Progenitor cell of endocrine pancreas (in vitro differentiated cells): ENCODE measurements at places on chromosomes 11 and 22. TPM values are rescaled to one million over a fixed set of nuclear protein-coding genes. Genes with fewer than 3 reads are reported as not detected.

DNA sequence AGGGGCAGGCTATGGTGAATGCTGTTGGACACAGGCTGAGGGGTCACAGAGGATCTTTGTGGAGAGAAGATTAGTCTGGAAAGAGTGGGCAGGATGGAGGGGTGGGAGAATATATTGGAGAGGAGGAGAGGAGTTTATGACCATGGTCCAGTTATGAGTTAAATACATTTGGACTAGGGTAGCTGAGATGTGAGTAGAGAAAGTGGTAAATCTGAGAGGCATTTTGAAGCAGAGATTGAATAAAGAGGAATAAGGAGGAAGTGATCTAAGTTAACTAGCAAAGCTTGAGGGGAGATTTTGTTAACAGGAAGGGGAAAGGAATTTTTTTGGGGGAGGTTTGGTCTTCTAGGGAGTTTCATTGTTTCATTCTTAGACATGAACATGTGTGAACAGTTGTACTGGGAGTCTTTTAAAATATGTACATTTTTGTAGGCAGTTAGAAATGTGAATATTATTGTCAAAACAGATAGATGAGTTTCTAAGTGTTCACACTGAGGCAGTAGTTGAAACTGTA lies 43.1 kb upstream of the EED start:
- H3K4me3 ChIP-seq: no peak overlapping the region
- no peak overlapping the region for H3K27ac ChIP-seq
- H3K27me3 ChIP-seq: peaks cover 17% of the 10 kb centered on the region

Gene MS4A6A
- total RNA-seq: not detected in 2 replicates

- DNase-seq: no peak
- no peak overlapping the region for H3K4me3 ChIP-seq
- H3K27me3 ChIP-seq: no peaks in the 10 kb centered on the region
- peaks cover 18% of the 10 kb centered on the region for H3K36me3 ChIP-seq
Observed at GRCh38 chr22:19065929-19066328, 56.3 kb downstream of the DGCR2 start.

Gene MISFA
- 7.1 and 8.4 TPM in 2 replicates for total RNA-seq

- peaks cover 21% of the 10 kb centered on the region for H3K4me1 ChIP-seq
- DNase-seq: no peak
- no peaks in the 10 kb centered on the region for H3K27me3 ChIP-seq
- peaks cover 9% of the 10 kb centered on the region for H3K36me3 ChIP-seq
Observed at GRCh38 chr22:25028841-25029141, 76.3 kb downstream of the KIAA1671 start.

- H3K4me1 ChIP-seq: no peaks in the 10 kb centered on the region
- H3K36me3 ChIP-seq: no peaks in the 10 kb centered on the region
- peaks cover 15% of the 10 kb centered on the region for H3K27me3 ChIP-seq
- no peak for DNase-seq
Observed at GRCh38 chr22:44352378-44353035, 39.8 kb upstream of the SHISAL1 start.

DNA sequence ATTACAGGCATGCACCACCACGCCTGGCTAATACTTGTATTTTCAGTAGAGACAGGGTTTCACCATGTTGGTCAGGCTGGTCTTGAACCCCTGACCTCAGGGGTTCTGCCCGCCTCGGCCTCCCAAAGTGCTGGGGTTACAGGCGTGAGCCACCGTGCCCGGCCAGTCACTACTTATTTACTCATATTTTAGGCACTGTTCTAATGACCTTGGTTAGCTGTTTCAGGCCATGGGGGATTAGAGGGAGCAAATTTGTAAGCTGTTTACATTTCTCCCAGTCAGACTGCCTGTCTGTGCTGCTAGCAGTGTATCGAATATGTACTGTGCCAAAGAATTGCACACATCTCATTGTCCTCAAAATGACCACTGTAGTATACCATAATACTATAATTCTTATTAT lies 32.7 kb upstream of the PACSIN2 start:
- H3K27ac ChIP-seq: no peak overlapping the region
- H3K4me1 ChIP-seq: no peaks in the 10 kb centered on the region
- no peak for DNase-seq
- H3K36me3 ChIP-seq: peaks cover 4% of the 10 kb centered on the region
- no peak overlapping the region for H3K4me3 ChIP-seq

Gene TMEM86A
- total RNA-seq: 6.1 and 7.9 TPM in 2 replicates

Gene CHRNA10
- total RNA-seq: 2.8 and 3.3 TPM in 2 replicates
